WTC11 (cell line): ENCODE measurements at places on chromosomes 3 and 15. TPM values are rescaled to one million over a fixed set of nuclear protein-coding genes. Genes with fewer than 3 reads are reported as not detected.

DNA sequence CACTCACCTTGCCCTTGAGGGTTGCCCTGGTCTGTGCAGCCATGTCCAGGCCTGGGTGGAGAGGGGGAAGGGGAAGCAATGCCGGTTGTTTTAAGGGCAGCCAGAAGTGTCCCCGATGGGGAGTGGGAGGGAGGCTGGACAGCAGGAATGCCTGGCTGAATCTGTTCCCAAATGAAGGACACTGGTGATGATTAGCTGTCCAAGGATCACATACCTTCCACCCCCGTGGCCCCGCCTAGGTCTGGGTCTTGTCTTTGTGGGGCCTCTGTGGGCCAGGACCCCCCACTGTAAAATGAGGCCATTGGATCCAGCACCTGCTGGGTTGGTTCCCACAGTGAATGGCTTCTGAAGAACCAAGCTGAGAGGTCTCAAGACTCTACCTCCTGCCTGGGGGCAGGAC, 71.4 kb downstream of the FBLN2 start:
- DNase-seq, result no peak

DNA sequence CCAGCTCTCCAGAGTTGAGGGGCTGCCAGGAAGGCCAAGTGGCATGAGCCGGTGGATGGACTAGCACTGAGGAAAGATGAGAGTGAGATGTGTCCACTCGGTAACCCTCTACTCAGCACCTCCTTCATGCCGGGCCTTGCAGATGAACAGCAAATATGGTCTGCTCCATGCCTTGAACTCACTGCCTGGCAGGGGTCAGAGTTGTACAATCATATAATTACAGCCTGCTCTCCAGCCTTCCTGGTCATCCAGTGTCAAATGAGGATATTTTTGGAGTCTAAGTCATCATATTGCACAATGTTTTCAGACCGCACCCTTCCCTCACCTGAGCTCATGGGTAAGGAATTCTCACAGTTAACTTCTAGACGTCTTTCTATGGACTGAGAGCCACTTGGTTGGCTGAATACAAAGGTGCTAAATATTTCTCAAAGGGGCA, 4.9 kb downstream of the MGLL start:
- DNase-seq, result no peak

- no peak for DNase-seq
Measured at GRCh38 chr3:155863072-155863784, 7.2 kb upstream of the GMPS start.

GRCh38 chr3:111072031-111072921, 660 bp downstream of the NECTIN3 start:
- peak; percentile 51 for DNase-seq

GRCh38 chr15:95843241-95843910, 487.1 kb upstream of the NR2F2 start:
- no peak for DNase-seq

The COL6A6 gene
- total RNA-seq, result 0.09 to 0.11 TPM (median 0.09 TPM) in 3 replicates
